ENCODE measurements at places on chromosomes 1 and 21.

GRCh38 chr21:38303300-38303699 lies 46.5 kb downstream of the KCNJ15 start:
- peak; percentile 92 for DNase-seq

DNA sequence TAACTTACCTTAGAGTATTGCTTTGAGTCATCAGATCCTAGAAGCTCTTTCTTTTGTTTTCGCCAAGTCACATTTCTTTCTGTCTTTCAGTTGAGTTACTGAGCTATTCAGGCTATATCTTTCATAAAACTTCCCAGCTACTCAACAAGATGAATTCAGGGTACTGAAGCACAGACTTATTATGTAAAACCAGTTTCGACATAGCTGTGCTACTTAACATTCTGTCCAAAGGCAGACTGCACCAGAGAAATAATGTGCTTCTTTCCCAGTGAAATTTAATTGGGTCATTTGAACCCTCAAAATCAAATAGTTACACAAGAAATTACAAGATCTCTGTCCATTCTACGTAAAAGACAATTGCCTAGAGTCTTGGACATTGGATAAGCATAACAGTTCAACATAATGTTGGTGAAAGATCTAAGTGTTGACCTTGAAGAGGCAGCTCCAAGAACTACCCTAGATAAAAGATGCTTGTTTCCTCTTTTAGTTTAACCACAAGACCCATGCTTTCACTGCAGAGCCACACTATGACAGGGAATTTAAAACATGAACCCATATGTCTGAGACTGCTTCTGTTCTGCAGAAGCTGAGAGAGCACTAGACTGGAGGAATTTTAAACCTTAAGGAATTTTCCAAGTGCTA lies 163.2 kb downstream of the LRRC40 start:
- DNase-seq: peak; percentile 25

DNA sequence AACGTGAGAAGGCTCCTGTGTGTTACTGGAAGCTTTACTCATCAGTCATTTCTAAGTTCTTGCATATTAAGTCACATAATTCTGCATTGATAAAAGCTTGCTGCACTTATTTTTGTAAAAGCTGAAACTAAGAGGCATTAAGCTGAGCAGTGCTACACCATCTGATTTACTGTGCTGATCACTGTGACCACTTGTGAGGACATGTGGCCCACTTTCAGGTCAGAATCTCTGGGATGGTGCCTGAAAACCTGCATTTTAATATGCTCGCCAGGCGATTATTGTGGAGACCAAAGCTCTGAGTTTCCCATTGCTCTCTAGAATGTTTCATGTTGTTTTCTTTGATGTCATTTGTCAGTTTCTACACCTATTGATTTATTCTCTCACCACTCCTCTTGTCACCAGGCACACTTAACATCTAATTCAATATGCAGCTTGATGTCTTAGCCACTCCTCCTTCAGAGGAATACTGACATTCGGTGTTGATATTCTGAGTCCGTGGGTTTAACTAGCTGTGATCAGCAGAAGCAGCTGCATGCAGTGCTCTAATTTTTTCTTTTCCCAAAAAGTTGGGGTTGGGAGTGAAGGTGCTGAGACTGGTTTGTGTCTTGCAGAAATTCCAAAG lies 85.3 kb downstream of the RAVER2 start:
- no peak for DNase-seq

GRCh38 chr1:46492269-46492853 lies 2.7 kb downstream of the DMBX1 start:
- no peak for DNase-seq

DNA sequence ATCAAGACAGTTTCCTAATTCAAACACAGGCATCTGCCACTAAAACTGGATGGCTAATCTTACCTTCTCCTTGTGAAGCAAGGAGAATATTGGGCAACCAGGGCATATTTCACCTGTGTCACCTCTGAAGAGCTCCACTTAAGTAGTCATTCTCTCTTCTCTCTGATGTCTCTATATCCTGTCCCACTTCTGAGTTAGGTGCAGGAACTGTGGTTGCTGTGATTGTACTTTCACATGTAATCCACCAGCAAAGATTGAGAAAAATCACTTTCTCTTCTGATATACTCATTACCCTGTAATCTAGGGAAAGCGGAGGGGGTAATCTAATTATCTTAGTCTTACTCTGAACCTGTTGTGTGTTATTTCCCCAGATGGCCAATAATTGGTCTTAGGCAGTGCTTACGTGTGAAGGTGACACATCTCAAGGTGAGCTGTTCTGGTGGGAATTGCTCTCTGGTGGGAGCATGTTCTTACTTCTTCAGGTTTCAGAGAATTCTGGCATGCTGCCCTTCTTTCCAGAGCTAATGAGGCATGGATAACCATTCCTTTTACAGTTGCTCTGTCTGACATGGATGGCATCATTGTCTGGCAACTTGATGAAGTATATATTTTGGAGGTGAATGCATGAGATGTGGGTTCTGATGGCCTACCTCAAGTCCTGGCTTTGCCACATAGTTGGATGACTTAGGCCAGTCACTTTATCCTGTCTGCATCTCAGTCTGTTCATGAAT lies 12.0 kb downstream of the XCL2 start:
- no peak for DNase-seq

DNA sequence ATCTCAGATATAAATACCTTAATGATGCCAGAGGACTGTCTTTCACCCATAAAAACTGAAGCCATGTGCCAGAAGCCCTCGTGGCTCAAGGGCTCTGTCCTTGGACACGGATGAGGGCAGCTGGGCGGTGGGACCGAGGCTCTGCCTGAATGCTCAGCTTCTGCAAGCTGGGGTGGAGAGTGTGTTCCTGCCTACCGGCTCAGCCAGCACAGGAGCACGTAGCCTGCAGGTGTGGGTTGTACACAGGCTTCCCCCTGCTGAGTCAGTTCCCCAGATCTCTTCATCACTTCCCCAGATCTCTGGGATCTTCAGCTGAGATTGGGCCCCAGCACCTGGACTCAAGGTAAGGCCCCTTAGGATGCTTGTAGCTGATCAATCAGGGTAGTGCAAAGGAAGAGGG lies 15.4 kb downstream of the KCNJ15 start:
- DNase-seq: no peak

DNA sequence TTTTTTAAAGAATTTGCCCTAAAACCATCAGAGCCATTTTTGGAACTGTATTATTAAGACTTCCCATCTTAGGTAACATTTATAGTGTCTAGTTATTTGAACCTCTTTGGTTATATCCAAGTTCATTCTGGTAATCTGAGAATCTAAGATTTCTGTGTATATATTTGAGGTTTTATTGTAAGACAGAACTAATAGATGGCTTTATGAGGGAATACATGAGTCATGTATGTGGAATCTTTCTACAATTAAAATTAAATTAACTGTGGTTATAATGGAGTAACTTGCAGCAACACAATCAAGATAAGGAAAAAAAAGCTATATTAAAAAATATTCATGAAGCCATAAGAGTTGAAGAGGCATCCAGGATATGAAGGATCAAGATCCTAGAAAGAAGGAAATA lies 92.1 kb downstream of the UBE2U start:
- DNase-seq: no peak

- DNase-seq: peak; percentile 24
These were observed 122.3 kb downstream of the DHRS3 start for GRCh38 chr1:12495725-12496124.

GRCh38 chr21:46095814-46096595 lies 1.9 kb upstream of the COL6A2 start:
- DNase-seq: no peak

GRCh38 chr1:181262069-181262468 lies 173.6 kb downstream of the IER5 start:
- DNase-seq: no peak

DNA sequence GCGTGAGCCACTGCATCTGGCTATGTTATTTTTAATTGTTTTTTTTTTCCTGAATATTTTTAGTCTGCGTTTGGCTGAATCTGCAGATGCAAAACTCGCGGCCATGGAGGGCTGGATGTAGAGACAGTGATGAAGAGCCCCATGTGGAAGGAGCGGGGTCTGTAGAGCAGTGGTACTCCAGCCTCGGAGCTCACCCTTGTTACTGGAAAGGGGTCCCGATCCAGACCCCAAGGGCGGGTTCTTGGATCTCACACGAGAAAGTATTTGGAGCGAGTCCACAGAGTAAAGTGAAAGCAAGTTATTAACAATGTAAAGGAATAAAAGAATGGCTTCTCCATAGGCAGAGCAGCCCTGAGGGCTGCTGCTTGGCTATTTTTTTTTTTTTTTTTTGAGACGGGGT lies 2.7 kb downstream of the TRPM2 start:
- no peak for DNase-seq

DNA sequence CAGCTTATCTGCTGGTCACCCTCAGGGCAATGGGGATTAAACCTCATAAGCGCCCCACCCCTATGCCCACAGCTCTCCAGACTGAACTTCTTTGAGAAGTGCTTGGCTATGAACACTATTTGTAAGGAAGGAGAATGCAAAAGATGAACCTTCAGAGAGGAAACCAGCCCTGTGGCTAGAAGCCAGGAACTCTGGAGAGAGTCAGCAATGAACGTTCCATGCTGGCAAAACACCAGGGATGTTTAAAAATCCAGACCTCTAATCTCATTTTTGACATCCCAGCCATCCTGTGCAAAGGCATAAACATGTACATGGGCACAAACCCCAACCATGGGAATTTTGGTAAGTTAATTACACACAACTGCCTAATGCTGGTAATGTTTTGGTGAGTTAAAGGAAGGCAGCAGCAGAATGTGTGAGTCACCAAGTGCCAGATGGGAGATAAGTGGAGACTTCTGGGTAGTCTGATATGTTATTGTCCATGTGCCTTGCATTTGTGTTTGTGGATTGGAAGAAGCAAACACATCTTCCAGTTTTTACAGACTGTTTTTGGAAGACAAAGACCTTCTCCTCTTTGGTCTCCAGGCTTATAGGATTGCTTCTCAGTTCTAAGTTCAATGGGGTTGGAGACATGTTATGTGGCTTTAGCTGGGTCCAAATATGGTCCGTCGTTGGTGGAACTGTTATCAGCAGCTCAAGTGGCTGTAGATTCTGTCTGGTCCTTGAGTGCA lies 174.1 kb upstream of the ETV3 start:
- DNase-seq: peak; percentile 67

GRCh38 chr1:38804062-38804886 lies 55.3 kb downstream of the RRAGC start:
- DNase-seq: no peak

DNA sequence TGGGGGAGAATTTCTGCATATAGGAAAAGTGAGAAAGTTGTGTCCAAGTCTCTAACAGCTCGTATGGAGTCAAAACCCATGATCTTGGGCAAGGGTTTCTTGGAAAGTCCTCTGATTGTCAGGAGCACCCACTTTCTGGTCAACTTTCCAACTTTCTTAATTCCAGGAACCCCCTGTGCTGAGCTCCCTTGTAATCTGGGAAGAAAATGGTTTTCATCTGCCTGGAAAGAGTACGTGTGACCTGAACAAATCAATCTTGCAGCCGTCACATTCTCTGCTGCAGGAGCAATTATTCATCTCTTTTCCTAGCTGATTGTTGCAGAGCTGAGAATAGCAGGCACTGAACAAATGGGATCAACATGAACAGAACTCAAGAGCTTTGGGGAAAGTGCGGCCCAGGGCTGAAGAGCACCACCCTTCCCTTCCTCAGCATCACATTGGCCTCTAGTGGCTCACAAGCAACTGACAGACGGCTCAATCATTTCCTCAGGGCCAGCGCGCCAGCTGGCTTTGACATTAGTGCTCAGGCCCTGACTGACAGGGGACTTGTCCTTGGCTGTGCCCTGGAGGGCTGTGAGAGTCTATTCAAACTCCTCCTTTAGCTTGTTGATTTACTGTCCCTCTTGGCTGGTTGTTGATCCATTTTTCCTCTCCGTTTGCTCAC lies 295.2 kb downstream of the HLX start:
- peak; percentile 8 for DNase-seq

DNA sequence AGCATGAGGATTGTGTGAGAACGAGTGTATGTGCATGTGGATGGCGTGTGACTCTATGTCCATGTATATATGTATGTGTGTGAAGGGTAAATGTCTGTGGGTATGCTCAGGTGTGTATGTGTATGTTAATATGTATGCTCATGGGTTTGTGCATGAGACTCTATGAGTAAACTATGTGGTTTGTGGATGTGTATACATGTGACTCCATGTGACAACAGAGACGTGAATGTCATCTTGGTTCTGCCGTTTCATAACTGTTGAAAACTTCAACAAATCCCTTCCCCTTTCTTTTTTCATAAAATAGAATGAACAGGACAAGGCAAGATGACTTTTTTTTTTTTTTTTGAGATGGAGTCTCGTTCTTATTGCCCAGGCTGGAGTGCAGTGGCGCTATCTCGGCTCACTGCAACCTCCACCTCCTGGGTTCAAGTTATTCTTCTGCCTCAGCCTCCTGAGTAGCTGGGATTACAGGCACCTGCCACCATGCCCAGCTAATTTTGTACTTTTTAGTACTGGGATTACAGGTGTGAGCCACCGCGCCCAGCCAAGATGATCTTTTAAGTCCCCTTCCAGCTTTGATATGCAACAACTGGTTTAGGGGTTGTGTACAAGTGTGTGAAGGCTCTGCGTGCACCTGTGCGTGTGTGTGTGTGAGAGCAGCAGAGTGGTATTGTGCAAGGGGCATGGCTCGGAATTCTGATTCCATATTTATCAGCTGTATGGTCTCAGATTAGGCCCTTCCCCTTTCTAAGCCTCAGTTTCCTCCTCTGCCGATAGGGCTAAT lies 106.3 kb downstream of the EBNA1BP2 start:
- DNase-seq: no peak

- no peak for DNase-seq
These were observed 3.5 kb downstream of the CD48 start for GRCh38 chr1:160708118-160708517.

DNA sequence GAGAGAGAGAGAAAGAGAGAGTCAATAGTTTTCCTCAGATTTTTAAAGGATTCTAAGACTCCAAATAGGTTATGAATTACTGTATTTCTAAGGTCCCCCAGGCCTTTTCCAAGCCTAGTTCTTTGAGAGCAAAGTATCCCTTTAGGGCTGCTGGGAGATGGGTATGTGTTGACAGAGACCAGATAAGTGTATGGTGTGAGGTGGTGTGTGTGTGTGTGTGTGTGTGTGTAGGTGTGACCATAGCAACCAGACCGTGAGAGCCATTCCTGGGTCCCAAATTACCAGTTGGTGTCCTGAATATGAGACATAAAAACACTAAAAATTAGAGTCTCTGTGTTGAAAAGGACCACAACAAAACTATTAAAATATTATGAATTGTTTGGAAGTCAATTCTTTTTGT lies 41.7 kb upstream of the DNAJC6 start:
- DNase-seq: no peak

DNA sequence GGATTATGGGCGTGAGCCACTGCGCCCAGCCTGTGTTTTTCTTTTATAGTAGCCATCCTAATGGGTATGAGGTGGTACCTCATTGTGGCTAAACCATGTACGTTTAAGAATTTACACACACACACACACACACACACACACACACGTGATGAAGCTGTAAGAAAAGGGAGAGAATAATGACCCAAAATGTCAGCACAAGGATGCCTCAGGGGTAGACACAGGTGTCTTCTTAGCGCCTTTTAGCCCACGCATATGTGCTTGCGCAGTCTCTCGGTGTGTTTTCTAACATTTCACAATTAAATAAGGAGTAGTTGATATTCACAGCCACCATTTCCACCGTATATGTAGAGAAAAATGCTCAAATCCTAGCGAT lies 782 bp upstream of the PFKL start:
- peak; percentile 26 for DNase-seq

GRCh38 chr1:67793562-67793961 lies 39.7 kb downstream of the GNG12 start:
- DNase-seq: peak; percentile 57

All from fibroblast of the aortic adventitia (primary cell).